ENCODE measurements at places on chromosomes 12 and 14.

GRCh38 chr12:89494411-89495231 lies 30.0 kb downstream of the GALNT4 start:
- DNase-seq = no peak

GRCh38 chr14:92496191-92496857 lies 17.3 kb upstream of the RIN3 start:
- no peak for DNase-seq

GRCh38 chr14:106802413-106803364 lies 1276.3 kb downstream of the TMEM121 start:
- DNase-seq = no peak

DNA sequence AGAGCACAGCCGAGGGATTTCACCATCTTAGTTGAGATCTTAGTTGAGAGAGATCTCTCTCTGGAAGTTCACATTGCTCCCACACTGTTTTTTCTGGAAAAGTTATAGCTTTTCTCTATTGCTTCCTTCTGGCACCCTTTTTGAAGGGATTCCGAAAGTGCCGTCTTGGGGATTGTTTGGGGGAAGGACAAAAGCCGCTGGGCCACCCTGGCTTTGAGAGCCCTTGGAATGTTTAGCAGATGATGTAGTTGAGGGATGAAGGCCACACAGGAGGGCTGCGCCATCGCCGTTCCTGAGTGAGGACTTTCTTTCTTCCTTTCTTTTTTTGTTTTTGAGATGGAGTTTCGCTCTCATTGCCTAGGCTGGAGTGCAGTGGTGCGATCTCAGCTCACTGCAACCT lies 17.7 kb downstream of the PLEKHG3 start:
- no peak for DNase-seq

DNA sequence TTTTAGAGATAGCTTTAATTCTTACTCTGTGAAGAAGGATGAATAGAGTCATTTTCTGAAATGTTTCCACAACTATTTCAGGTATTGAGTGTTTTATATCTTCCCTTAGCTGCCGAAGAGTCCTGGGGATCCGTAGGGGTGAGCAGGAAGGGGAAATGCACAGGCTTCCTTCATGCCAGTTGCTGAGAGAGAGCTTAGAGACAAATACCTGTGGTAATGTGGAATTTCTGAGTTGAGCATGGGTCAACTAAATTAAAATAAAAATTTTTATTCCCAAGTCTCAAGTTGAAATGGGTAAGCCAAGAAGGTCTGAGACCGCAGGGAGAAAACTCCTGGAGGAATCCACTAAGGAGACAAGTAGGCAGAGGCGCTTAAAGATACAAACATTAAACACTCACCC lies 185.7 kb downstream of the DAD1 start:
- no peak for DNase-seq

DNA sequence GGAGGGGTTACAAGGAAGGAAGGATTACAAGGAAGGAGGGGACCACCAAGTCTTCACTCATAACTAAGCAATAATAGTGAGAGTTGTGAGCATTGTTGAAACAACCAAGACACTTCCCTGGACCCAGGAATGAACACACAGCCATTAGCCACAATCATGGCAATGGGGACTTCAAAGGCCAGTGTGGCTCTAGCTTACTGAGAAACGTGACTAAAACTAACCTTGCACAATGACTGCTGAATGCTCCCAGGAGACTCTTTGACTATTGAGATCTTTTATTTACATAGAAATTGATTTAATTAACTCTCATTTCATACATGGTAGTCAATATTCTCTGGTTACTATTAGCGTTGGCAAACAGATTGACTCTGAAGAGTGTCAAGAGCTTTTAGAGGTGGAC lies 263.0 kb upstream of the SOX5 start:
- no peak for DNase-seq

DNA sequence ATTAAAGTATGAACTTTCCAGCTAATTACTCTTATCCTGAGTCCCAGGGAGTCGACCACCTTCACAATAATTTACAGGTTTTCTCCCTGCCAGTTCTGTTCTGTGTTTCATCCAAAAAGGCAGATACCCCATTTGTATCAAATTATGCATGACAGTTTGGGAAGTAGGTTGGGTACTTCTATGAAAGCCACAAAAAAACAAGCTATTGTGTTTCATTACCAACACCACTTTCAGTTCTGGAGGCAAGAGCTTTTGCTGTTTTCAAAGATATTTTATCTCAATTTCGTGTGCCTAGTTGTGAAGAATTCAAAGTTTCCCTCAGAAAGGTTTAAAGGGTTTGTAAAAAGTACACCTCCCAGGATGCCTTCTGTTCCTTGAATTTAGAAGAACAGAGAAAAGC lies 557.4 kb downstream of the FLRT2 start:
- no peak for DNase-seq

DNA sequence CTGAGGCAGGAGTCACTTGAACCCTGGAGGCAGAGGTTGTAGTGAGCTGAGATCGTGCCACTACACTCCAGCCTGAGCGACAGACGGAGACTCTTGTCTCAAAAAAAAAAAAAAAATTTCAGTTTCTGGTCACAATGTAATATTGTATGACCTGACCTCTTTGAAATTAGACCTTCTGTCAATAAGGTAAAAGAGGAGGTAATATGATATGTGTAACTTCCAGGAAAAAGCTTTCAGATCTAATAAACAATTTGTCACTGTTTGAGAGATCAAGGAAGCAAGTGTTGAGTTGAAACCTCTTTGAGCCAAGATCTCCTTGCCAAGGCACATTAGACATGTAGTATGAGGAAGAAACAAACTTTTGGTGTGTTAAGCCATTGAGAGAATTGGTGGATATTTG lies 101.7 kb upstream of the ATF7IP start:
- DNase-seq = no peak

DNA sequence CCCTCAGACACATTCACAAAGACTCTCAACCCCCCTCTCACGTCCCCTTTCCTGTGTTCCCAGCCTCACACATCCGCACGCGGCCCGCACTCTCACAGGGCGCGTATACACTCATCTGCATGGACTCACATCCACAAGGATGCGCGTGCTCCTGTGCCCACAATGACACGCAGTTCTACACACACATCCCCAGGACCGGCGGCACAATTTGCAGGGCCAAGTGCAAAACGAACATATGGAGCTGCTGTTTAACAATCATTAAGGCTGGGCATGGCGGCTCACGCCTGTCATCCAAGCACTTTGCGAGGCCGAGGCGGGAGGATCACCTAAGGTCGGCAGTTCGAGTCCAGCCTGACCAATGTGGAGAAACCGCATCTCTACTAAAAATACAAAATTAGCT lies 36.4 kb upstream of the EML1 start:
- no peak for DNase-seq

GRCh38 chr12:95730457-95730856 lies 60.1 kb downstream of the NTN4 start:
- no peak for DNase-seq

DNA sequence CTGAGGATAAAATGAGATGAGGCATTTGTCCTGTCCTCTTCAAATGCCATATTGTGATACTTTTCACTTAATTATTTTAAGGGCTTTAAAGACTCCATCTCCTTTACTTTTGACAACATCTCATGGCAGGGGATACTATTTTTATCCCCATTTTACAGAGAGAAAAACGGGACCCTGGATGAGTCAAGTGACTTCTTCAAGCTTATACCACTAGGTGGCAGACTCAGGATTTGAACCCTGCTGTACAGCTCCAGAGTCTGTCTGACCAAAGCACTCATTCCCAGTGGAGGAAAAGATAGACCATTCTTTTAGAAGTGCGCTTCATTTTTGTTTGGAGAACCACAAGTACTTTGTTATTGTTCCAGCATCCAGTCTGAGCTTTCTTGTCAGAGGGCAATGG lies 1.7 kb upstream of the SMOC1 start:
- no peak for DNase-seq

GRCh38 chr14:23539248-23540140 lies 12.1 kb downstream of the ZFHX2 start:
- no peak for DNase-seq

GRCh38 chr12:27094726-27095125 lies 12.3 kb upstream of the C12orf71 start:
- DNase-seq = no peak

GRCh38 chr12:113961921-113962710 lies 4.0 kb downstream of the RBM19 start:
- DNase-seq = no peak

DNA sequence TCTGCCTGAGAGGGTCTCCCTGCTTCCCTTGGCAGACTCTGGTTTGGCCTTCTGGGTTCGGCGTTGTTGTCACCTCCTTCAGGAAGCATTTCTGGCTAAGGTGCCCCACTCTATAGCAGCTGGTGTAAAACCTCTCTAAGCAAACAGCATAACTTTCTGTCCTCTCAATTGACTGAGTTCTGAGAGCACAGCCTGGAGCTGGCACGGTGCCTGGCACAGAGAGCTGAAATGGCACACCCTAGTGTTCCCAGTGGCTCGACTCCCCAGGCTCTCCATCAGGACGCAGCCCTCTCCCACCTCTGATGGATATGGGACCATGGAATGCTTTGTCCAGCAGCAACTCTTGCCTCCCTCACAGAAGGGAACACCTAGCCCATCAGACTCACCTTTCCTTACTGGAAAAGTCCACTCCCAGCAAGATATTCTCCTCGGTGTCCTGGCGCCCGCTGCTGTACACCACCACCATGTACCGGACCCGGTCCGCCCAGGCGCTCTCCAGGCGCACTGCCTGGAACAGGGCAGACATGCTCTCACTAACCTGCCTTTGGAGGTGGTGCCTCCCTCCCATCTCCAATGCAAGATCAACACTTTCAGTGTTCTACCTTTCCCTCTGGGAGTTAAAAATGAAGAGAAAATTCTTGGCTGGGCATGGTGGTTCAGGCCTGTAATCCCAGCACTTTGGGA lies 40.6 kb downstream of the SSH1 start:
- DNase-seq = no peak

- no peak for DNase-seq
Observed at GRCh38 chr12:110782094-110782493, 39.4 kb upstream of the PPP1CC start.

GRCh38 chr14:81686512-81686911 lies 152.9 kb upstream of the SEL1L start:
- DNase-seq = no peak

GRCh38 chr14:69044965-69045555 lies 66.0 kb upstream of the ACTN1 start:
- DNase-seq = no peak

DNA sequence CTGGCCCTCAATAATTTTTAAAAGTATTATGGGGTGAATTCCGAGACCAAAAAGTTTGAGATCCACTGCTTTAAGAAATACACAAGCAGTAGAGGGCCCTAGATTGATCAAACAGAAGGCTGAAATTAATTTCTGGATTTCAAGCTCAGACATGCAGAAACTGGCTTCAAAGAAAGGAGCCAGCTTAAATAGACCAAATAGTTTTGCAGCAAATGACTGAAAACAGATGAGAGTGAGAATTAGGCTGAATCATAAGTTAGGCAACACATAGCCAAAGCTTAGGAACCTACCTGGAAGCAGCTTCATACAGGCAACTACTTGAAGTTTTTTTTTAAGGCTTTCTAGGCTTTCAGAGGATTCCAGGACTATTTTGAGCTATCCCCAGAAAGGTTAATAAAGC lies 12.4 kb downstream of the ATF7 start:
- DNase-seq = no peak

GRCh38 chr14:93941293-93941910 lies 14.3 kb downstream of the FAM181A start:
- no peak for DNase-seq

- DNase-seq = no peak
Observed at GRCh38 chr14:77809011-77809410, 9.1 kb downstream of the ADCK1 start.

GRCh38 chr14:100602621-100603230 lies 15.5 kb upstream of the BEGAIN start:
- DNase-seq = no peak

- no peak for DNase-seq
Observed at GRCh38 chr12:95788637-95789036, 1.9 kb downstream of the NTN4 start.

DNA sequence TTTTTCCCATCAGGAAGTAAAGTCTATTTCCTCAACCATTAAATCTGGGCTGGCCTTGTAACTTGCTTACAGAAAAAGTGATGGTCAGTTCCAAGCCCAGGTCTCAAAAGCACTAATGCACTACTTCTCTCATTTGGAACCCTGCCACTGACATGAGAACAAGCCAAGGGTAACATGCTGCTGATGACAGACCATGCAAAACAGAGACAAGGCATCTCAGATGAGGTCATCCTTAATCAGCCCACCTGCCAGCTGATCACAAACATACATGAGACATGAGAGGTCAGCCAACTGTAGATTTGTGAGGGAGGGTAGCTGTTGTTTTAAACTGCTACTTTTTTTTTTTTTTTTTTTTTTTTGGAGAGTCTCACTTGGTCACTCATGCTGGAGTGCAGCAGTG lies 16.2 kb downstream of the TWF1 start:
- DNase-seq = no peak

GRCh38 chr12:60335745-60336144 lies 739.9 kb downstream of the SLC16A7 start:
- DNase-seq = no peak

DNA sequence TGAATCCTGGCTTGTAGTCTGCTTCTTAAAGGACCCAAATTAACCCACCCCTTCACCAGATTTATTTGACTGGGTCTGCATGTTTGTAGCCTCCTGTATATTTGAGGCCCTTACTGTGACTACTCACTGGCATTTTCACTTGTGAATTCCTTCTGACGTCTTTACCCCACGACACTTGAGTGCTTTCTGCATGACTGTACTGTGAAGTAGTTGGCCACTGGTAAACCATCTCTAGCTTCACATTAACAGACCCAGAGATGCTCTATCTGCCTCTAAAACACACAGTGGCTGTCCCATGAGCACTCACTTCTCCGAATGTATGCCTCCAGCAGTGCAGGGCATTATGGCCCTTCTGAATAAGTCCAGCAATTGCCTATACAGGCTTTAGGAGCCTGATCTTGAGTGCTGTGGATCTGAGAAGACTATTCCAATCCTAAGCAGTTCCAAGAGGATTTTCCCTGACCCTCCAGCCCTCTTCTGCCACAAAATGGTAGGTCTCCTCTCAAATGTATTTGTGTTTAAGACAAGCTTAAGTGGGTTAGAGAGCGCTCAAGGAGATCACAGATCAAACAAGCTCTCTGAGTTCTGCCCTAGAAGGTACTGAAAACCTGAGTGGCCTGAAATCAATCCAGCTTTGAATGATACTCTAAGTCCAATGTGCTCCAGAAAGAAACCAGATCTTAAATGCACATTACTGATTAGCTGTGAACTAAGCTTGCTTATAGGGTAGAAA lies 534.7 kb downstream of the RPS29 start:
- no peak for DNase-seq

- DNase-seq = no peak
Observed at GRCh38 chr12:51893786-51894185, 5.9 kb downstream of the ANKRD33 start.
